ENCODE measurements at places on chromosomes 6 and 20.

GRCh38 chr6:45002390-45003105, 325.6 kb upstream of the RUNX2 start:
- DNase-seq, result no peak

- DNase-seq, result no peak
Observed at GRCh38 chr6:10248378-10248843, 166.5 kb downstream of the TFAP2A start.

DNA sequence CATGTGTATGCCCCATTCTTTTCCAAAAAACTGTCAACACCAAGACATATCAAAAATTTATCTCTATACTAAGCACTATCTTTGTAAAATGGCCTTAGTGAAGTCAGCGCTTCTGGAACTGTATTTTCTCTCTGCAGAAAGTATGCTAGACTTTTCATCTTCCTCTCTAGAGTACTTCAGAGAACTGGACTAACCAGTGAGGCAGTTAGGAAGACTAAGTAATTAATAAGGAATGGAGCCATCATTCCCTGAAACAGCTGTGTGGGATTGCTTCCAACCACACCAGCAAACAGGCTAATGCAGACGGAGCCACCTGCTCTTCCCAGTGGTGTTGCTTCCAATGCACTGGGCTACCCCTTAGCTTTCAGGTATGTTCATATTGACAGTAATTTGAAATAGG, 169.1 kb upstream of the FUT9 start:
- no peak for DNase-seq

GRCh38 chr6:150676344-150676743, 76.7 kb downstream of the PLEKHG1 start:
- DNase-seq, result no peak

DNA sequence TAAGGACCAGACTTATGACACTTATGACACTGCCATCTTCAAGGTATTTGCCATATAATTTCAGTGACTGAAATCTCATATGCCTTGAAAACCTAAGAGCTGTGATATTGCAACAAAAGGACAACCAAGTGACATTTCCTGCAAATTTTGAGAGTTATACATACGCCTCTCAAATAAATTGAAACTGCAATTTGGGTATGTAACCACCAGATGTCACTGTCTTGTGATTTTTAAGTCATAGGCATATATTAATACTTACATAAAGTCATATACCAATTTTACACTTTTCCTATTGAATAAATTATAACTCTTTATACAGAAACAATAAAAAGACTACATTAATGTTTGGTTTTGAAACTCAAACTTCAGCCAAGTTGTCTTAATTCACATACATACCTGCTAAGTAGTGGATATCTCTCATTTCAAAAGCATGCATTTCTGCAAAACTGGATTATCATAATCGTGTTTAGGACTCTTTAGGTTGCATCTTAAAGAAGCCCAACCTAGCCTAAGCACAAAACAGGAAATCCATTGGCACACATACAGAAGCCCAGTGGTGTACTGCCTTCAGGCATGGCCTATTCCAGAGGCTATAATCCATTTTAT, 180.2 kb downstream of the PACRG start:
- DNase-seq, result no peak

DNA sequence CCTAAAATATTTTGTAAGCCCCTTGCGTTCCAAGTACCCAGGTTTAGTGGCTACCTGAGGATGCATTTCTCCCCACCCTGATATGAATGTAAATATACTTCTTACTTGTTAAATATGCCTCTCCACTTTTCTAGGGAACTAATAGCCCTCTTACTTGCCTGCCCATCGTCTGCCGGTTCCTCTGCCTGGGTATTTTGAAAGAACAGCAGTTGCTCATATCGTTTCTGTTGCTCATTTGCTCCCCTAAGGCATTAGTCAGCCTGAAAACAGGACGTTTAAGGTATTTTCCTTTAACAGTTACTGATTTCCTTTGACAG, 141.3 kb upstream of the CARMIL1 start:
- DNase-seq, result no peak

All from NCI-H774 (cell line).